Uterus (tissue), 4 donors: ENCODE measurements at places on chromosomes 7 and 10.
A peak's percentile ranks its signal among the peaks of the same experiment; 100 is the strongest.

DNA sequence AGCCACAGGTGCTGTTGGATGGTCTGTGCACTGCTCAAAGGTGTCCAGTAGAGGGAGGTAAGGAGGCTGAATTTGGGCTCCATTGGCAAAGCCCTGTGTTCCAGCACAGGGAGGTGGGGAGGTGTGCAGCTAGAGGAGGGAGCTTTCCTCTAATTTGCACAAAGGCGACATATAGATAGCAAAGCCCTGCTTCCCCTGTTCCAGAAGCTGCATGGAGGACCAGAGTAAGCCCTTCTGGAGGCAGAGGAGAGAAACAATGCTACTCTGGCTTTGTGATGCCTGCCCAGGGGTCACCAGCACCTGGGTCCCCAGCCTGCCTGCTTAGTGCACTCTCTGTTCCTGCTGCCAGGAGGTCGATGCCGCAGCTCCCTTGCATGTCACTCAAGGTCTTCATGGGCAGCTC lies 3.4 kb upstream of the ARHGAP22 start:
- no peak for DNase-seq

DNA sequence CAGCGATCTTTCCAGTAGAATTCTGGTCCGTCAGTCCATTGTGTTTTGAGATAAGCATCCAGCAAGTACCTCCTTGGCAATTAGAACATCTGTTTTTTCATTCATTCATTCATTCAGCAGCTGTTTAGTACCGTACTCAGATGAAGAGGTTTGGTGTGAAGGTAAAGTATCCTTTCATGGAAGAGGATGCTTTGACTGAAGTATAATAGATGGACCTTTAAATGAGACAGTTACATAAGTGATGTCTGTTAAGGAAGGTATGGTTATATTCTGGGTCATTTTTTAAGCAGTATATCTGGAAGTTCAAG lies 1.2 kb downstream of the MAPK8 start:
- no peak for DNase-seq

DNA sequence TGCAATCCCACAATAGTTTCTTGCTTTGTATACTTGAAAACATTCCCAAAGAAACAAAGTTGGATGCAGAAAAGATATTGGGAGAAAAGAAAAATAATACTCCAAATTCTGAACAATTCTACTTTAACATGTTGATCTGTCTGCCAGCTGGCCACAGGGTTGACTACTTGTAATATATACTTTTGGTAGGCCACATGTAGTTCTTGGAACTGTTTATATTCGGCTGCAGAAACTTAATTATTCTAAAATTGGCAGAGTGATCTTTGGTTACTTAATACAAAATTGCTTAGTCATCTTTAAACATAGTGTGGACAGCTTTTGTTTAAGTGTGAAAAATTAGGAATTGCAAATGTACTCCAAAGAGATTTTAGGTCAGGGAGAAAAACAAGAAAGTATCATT lies 76.0 kb downstream of the CALD1 start:
- DNase-seq: no peak

DNA sequence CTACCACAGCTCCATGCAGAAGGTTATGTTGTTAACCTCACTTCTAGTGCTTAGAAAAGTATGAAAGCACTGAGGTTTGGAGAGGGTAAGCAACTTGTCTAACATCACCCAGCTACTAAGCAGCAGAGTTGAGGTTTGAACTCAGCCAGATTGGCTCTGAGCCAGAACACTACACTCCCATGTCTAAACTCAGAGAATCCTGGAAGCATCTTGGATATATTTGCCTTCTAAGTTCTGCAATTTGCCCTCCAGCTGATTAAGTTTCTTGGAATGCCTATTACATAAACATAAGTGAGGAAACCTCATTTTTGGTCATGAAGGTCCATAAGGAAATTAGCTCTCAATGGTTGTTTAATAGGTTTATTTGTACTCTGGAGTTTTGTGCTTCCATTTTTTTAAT lies 78.1 kb upstream of the PHYHIPL start:
- peak; percentile 33 for DNase-seq

DNA sequence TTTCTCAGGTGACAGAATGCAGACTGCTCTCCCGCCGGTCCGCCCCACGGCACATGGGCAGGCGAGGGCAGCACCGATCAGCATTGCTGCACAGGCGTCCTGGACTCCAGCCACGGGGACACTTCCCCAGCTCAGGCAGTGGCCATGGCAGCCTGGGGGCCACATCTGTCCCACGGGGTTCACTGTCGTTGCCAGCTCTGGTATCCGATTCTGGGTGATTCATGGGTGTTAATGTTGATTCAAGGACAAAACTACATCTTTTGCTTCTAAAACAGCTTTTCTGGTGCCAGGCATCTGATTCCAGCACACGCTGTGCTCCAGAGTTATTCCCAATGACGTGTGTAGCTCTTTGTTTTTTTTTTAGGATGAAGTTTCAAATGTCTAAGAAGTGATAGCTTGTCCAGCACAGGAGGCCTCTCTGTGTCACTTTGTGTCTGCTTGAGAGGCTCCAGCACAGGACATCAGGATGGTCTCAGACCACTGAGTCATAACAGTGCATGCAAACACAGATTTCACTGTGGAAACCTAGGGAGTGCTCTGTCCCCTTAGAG lies 218.0 kb downstream of the WDR37 start:
- no peak for DNase-seq

DNA sequence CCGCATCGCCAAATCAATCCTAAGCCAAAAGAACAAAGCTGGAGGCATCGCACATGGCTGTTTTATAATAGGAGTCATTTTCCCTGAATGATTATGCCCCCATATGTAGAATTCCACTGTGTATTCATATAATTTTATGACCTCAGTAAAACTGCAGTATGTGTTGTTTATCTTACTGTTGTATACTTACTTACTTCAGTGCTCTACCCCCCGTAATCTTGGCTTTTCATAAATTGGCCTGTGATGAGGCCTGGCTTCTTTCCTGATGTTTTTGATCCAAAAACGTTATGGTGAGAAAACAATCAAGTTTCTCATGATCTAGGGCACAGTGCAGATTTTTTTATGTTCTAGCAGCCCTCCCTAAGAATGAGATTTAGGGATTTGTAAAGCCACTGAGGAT lies 306.4 kb upstream of the FZD1 start:
- no peak for DNase-seq

DNA sequence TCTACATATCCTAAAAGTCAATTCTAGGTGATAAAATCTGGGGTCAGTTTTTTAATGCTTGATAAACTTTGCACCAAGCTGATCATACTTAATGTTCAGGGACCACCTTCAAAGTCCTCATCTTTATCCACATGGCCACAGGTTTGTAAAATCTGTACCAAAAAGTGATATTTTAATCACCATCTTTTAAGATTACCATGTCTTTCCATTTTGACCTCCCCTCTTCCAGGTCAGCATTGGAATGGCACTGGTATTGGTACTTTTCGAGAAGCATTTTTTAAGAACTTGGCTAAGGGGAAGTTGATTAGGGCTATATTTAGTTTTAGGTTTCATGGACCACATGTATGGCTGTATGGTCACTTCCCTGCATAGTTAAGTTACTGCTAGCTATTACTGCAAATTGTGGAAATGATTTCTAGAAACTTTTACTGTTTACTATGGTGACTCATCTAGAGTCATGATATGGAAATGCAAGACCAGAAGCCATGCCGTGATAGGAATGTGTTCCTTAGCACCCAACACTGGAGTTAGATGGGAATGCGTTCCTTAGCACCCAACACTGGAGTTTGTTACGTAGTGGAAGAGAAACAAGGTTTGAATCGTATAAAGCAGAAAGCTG lies 50.8 kb upstream of the ABLIM1 start:
- DNase-seq: no peak

DNA sequence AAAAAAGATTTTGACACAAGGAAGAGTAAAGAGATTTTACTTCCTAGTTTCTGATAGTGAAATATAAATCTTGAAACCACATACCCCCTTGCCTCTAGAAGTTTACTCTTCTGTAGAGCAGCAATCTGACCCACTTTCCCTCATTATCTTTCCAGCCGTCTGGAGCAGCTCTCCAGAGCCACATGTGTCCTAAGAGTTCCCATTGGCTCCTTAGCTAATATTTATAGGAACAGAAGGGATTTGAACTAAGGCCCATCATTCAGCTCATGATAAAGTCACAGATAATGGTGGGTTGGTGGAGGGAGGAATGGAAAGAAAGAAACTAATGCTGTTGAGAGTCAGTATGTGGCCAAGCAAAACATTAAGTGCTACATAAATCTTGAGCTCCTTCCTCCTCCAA lies 121.8 kb downstream of the INHBA start:
- no peak for DNase-seq

- DNase-seq: no peak
Observed at GRCh38 chr10:122181041-122181732, 89.9 kb upstream of the BTBD16 start.

DNA sequence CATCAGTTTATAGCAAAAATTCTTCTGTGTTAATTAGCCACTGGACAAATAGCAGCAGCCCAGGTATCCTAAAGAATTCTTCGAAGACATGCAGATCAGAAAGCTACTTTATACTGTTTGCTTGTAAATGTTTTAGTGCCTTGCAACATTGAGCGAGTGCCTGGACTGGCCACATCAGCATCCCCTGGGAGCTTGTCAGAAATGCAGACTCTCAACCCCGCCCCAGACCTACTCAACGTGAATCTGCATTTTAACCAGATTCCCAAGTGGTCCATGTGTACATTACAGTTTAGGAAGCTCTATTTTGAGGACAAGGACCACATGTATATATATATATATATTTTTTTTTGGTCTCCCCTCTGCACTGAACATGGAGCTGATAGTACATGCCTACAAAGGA lies 18.5 kb upstream of the PLEKHS1 start:
- no peak for DNase-seq

DNA sequence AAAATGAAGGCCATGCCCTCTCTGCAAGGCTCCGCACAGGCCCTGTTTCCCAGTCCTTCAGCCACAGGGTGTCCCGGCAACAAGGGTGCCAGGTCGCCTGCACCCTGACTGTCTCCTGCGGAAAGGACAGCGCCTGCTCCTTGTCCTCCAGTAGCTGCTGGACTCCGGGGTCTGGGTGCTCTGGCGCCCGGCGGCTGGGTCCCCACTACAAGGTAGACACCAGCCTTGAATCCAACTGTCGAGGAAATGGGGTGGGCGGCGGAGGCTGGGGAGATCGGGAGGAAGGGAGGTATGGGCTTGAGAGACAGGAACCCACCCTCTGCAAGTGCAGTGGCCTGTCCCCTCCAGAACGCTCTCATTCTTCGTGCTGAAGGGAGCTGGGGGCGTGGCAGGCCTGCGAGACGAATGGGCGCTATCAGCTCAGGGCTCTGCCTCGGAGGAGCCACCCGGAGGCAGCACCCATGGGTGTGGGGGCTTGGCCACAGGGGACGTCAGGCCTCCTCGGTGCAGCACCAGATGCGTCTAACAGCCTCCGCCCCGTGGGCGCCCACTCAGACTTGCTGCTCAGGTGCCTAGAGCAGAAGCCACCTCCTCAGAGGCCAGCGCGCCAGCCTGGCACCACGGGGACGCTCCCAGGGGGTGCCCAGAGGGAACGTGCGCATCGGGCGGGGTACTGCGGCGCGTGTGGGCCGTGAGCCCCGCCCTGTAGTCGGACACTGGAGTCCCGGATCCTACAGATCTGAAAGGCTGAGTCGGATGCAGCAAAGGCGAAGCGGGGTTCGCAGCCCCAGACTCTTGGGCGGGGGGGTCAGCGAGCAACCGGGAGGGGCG lies 15.6 kb downstream of the ADAM8 start:
- peak; percentile 54 for DNase-seq

DNA sequence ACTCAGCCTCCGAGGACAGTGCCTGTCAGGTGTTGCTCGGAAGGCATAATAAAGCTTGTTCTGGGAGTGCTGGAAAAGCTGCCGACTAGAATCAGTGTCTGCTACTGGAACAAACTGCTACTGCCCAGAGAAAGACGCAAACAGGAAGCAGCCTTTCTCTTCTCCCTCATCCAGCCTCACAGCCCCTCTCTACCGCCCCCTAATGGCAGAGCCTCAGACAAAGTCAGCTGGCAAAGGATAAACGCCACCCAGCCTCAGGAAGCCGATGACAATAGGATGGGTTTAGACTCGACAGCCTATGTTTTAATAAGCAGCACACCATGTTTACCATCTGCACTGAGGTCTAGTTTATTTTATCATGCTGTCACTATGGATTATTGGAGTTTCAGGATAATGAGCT lies 169.5 kb upstream of the LYZL1 start:
- DNase-seq: peak; percentile 27

DNA sequence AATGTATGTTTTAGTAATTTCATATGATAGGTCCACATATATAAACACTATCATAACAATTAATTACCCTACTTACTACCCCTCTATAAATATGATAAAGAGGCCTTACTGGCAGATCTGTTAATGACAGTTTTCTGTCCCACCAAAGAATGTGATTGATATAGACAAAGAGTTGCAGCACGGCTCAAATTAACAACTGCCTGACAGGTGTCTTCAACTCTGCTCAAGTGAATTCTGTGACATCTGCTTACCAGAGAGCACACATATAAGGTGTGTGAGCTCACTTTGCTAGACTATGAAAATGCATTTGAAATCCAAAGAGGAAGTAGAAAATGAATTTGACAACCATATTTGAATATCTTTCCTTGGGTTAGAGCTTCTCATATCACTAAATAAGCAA lies 36.6 kb downstream of the CACNA2D1 start:
- DNase-seq: no peak

GRCh38 chr7:47031786-47032535 lies 550.0 kb downstream of the TNS3 start:
- peak; percentile 29 for DNase-seq
